ENCODE measurements at places on chromosomes 1 and 21. TPM values are rescaled to one million over a fixed set of nuclear protein-coding genes. Genes with fewer than 3 reads are reported as not detected.

DNA sequence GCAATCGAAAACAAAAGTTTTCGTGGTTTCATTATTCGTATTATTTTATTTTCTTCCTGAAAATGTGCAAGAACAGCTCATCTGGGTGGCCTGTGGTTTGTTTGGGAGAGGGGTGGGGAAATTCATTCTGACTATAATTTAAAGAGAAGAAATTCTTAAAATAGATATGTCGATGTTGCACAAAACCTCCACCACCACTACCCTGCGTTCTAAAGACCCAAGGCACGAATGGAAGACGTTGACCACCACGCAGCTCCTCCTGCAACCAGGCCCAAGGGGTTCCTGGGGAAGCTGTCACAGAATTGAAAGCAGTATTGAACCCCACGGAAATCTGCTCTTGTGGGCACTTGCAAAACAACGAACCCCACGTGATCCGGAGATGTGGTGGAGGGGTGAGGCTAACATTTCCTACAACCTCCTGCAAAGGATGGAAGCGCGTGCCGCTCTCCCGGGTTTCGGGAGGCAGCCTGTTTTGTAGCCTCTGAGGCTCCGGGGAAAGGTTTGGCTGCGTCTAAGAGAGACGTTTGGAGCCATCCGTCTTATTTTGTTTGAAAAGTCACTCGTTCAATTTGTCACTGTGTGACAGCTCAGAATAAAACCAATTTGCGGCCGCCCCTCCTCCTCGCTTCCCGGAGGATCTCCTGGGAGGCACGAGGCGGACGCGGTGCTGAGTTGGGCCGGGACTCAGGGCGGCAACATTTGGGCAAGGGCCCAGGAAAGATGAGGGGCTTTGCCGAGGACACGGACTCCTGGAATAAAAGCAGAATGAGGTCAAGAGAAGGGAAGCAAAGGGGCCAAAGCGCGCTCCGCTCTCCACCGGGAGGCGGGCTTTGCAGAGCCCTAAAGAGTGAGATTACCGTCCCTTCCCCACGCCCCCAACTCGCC, 810 bp upstream of the HLX start:
- no peak for DNase-seq

The ANKRD35 gene
- total RNA-seq: 0.73 TPM

GRCh38 chr1:58104960-58105359, 441.6 kb downstream of the OMA1 start:
- DNase-seq: no peak

- DNase-seq: no peak
Measured at GRCh38 chr1:53391982-53392381, 64.1 kb upstream of the LRP8 start.

The MX2 gene
- 0.36 TPM for total RNA-seq
